ENCODE measurements at places on chromosomes 6 and 20. TPM values are rescaled to one million over a fixed set of nuclear protein-coding genes. Genes with fewer than 3 reads are reported as not detected.

The SLC22A3 gene
- 0.20 TPM for total RNA-seq

The LY6G5C gene
- 0.64 TPM for total RNA-seq

The LHFPL5 gene
- not detected for total RNA-seq

The COL10A1 gene
- total RNA-seq = not detected

The SSTR4 gene
- total RNA-seq = not detected

The TNXB gene
- 4.3 TPM for total RNA-seq

The PRRC2A gene
- total RNA-seq = 266 TPM

The KHDC1 gene
- 1.3 TPM for total RNA-seq

The BCAS1 gene
- not detected for total RNA-seq

The OVOL2 gene
- total RNA-seq = 2.0 TPM

The MAP7 gene
- total RNA-seq = 15.4 TPM

The MACROD2 gene
- total RNA-seq = 2.3 TPM

The PAK5 gene
- not detected for total RNA-seq

The HCRTR2 gene
- not detected for total RNA-seq

The SPTLC3 gene
- 20.3 TPM for total RNA-seq

The EYS gene
- total RNA-seq = 1.6 TPM

The TRAPPC3L gene
- not detected for total RNA-seq

The HLA-DRB5 gene
- not detected for total RNA-seq

The TAGAP gene
- total RNA-seq = not detected

The ELOVL2 gene
- total RNA-seq = not detected

The C6orf141 gene
- 29.9 TPM for total RNA-seq

The TRIM10 gene
- not detected for total RNA-seq

The CTAGE9 gene
- not detected for total RNA-seq

The SDCBP2 gene
- total RNA-seq = 11.8 TPM

The STX16 gene
- total RNA-seq = 93.3 TPM

The DCBLD1 gene
- 26.8 TPM for total RNA-seq

The RAB32 gene
- 39.7 TPM for total RNA-seq

The ADGRF1 gene
- total RNA-seq = 3.5 TPM

The GPR6 gene
- total RNA-seq = not detected

The SRSF12 gene
- total RNA-seq = 1.1 TPM

The STX11 gene
- 1.1 TPM for total RNA-seq

The LY86 gene
- not detected for total RNA-seq

The PRSS35 gene
- not detected for total RNA-seq

The MLIP gene
- 0.61 TPM for total RNA-seq

The IFT52 gene
- 24.2 TPM for total RNA-seq

The HAO1 gene
- not detected for total RNA-seq

The CYP39A1 gene
- 7.2 TPM for total RNA-seq

The SLC17A1 gene
- not detected for total RNA-seq

The SLC22A7 gene
- not detected for total RNA-seq

The WTAP gene
- total RNA-seq = 116 TPM

The ACTL10 gene
- total RNA-seq = 1.7 TPM

The LPIN3 gene
- total RNA-seq = 18.9 TPM

The LAMP5 gene
- total RNA-seq = not detected

The BTNL2 gene
- total RNA-seq = not detected

The TINAG gene
- not detected for total RNA-seq

The PDYN gene
- not detected for total RNA-seq

The AHCY gene
- total RNA-seq = 175 TPM

The CST9L gene
- total RNA-seq = not detected

The PTPRT gene
- total RNA-seq = not detected

The LINC00237 gene
- total RNA-seq = not detected

The HCK gene
- not detected for total RNA-seq

The TMEM244 gene
- not detected for total RNA-seq

The LBP gene
- not detected for total RNA-seq

The ADGB gene
- not detected for total RNA-seq

The SIRPG gene
- total RNA-seq = not detected

The GGTLC1 gene
- not detected for total RNA-seq

The COL12A1 gene
- 110 TPM for total RNA-seq

The CD93 gene
- not detected for total RNA-seq
